ENCODE measurements at places on chromosomes 1 and 21.
A peak's percentile ranks its signal among the peaks of the same experiment; 100 is the strongest.

- no peak for DNase-seq
- H3K27ac ChIP-seq, result peak overlapping the region; percentile 79
- H3K4me3 ChIP-seq, result no peak overlapping the region
Measured at GRCh38 chr1:198253668-198254067, 96.9 kb downstream of the NEK7 start.

GRCh38 chr1:17184161-17184665 is 20.7 kb upstream of the PADI1 start:
- DNase-seq, result no peak
- H3K36me3 ChIP-seq, result no peaks in the 10 kb centered on the region
- peaks cover 2% of the 10 kb centered on the region for H3K4me1 ChIP-seq
- peaks cover 1% of the 10 kb centered on the region for H3K27me3 ChIP-seq
- H3K4me3 ChIP-seq, result no peak overlapping the region

GRCh38 chr1:44326024-44326701 is 28.9 kb downstream of the ERI3 start:
- peak overlapping the region; percentile 87 for H3K27ac ChIP-seq
- no peak overlapping the region for H3K4me3 ChIP-seq
- DNase-seq, result no peak
- peaks cover 56% of the 10 kb centered on the region for H3K4me1 ChIP-seq

DNA sequence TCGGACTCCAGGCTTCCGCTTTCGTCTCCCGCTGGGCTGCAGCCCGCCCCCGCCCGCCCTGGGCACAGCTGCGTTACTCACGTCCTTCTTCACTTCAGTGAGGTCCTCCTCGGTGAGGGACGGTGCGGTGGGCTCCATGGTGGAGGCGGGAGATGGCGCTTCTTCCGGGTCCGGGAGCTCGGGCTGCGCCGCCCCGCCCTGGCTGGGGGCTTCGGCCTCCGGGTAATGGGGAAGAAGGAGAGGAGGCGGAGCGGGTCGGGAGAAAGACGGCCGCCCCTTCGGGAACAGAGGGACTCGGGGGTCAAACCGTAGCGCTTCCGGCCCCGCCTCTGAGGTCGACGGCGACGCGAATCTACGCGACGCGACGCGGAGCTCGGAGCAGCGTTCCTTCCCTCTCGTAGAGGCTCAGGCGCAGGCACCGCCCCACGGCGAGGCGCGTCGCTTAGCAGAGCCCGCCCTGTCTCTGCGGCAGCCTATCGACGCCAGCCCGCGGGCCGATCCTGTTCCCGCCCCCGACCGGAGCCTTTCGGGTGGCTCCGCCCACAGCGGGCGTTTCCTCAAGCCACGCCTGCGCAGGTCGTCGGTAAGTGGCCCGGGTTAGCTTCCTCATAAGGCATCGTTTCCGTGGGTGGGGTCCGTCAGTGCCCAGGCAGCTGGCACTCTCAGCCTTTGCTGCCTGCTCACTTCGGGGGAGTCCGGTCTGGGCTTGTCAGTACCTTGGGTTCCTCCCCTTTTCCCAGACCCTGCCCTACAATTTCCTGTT is at the start of gene BCL10:
TSS of gene BCL10 (minus strand) at position 418 of the 763 bp plus-strand sequence. CDS start at position 138, 280 bp downstream.
- H3K4me3 ChIP-seq, result peak within 1 kb of the TSS; percentile 87
- H3K27me3 ChIP-seq, result no peaks in the 10 kb centered on the region
- H3K4me1 ChIP-seq, result peaks cover 36% of the 10 kb centered on the region
- peaks cover 5% of the 10 kb centered on the region for H3K36me3 ChIP-seq
- peak within 1 kb of the TSS; percentile 93 for H3K27ac ChIP-seq

GRCh38 chr1:18963968-18964367 is 7.5 kb upstream of the IFFO2 start:
- H3K27ac ChIP-seq, result no peak overlapping the region
- peaks cover 35% of the 10 kb centered on the region for H3K27me3 ChIP-seq
- no peaks in the 10 kb centered on the region for H3K36me3 ChIP-seq
- H3K4me3 ChIP-seq, result no peak overlapping the region
- DNase-seq, result no peak

GRCh38 chr1:1947493-1947892 is 28.4 kb upstream of the TMEM52 start:
- H3K27me3 ChIP-seq, result peaks cover 27% of the 10 kb centered on the region
- no peak overlapping the region for H3K27ac ChIP-seq
- no peaks in the 10 kb centered on the region for H3K36me3 ChIP-seq

DNA sequence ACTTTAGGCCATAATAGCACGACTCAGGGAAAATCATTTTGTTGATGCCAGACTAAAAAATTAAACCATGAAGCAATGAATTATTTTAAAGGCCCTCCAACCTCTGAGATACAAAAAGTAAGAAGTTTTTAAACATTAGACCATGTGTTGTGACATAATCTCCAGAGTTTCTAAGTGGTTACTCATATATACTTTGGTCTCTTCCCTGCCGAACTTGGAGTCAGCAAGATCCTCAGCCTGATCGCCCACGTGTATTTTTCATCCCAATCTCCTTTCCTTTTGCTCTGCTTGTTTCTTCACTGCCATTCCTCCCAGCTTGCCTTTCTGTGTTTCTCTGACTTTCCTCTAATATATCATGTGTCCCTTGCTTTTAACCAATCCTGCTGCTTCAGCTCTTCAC is 3.8 kb downstream of the ARV1 start:
- no peaks in the 10 kb centered on the region for H3K36me3 ChIP-seq
- peaks cover 17% of the 10 kb centered on the region for H3K4me1 ChIP-seq
- H3K4me3 ChIP-seq, result no peak overlapping the region
- DNase-seq, result no peak
- no peak overlapping the region for H3K27ac ChIP-seq
